Activated CD8-positive, alpha-beta T cell treated with anti-CD3 and anti-CD28 coated beads for 36 hours (primary cell): ENCODE measurements at places on chromosomes 5 and 9.

DNA sequence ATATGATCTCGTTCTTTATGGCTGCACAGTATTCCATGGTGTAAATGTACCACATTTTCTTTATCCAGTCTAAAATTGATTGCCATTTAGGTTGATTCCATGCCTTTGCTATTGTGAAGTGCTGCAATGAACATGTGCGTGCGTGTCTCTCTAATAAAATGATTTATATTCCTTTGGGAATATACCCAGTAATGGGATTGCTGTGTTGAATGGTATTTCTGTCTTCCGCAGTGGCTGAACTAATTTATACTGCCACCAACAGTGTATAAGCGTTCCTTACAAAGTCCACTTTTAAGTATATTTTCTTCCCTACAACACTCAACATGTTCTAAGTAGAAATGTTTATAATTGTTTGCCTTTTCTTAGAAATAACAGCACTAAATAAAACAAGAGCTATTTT, 521.9 kb downstream of the DTWD2 start:
- DNase-seq, result no peak

DNA sequence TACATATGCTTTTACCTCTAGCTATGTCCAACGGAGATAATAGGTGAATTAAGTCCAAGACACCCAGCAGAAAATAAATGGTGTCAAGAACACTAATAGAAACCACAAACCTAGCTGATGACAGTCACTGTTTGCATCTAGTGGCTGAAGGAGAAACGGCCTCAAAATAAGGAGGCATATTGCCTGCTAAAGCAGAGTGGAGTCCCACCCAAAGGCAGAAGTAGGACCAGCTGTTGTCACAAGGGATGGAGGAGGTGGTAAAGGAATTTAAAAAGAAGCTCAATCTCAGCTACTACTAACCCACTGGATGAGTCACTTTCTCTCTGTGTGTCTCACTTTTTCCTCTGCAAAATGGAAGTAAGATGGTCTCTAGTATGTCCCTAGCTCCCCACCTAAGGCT, 224.3 kb downstream of the GRIA1 start:
- DNase-seq, result no peak

GRCh38 chr9:19161257-19162025, 34.1 kb upstream of the PLIN2 start:
- DNase-seq, result peak; percentile 82

- no peak for DNase-seq
These were observed 15.2 kb downstream of the NEK6 start for GRCh38 chr9:124272979-124273378.
